Body of pancreas (tissue), 4 donors: ENCODE measurements at places on chromosomes 13 and 19. TPM values are rescaled to one million over a fixed set of nuclear protein-coding genes. Genes with fewer than 3 reads are reported as not detected.

GRCh38 chr19:54614726-54615125, 15.6 kb upstream of the LILRB1 start:
- no peak for DNase-seq

GRCh38 chr13:63128716-63129115, 1713.1 kb upstream of the PCDH20 start:
- DNase-seq = no peak

- peak; percentile 9 for DNase-seq
Observed at GRCh38 chr13:97659602-97660001, 225.6 kb downstream of the RAP2A start.

- no peak for DNase-seq
Observed at GRCh38 chr13:99220199-99220935, 19.7 kb downstream of the UBAC2 start.

DNA sequence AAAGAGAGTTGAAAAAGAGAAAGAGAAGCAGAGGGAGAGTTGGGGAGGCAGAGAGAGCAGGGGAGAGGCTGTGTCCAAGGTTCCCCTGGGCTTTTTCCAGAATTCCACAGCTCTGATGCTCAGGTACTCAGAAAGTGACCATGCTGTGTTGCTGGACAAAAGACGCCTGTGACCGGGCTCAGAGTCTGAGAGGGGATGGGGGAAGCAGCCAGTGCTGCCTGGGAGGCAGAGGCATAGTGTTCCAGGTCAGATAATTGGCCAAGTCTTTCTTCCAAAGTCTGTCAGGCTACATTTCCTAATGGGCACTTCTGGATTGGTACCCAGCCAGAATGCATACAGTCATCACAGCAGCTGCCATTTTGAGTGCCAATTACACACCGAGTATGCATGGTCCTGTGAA, 86.1 kb downstream of the PTPRS start:
- DNase-seq = no peak

GRCh38 chr19:17646441-17646840, 41.7 kb downstream of the UNC13A start:
- no peak for DNase-seq

ZNF414 gene
- total RNA-seq = 34.2 TPM
